ENCODE measurements at places on chromosomes 12 and 14.

DNA sequence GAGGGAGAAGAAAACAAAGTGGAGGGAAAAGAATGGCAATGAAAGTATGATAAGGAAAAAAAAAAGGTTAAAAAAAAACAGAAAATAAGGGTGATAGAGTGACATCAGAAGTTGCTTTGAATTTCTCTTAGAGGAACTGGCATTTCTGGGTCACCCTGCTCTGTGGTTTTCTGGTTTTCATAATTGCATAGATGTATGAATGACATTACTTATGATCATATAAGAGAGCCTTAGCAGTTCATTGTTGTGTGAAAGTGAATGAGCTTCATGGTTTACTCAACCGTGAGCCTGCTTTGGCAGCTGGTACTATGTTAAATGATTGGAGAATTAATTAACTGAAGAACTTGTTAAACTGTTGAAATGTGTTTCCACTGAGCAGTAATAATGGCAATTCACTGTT lies 336.4 kb upstream of the FBXO33 start:
- no peak for DNase-seq

- DNase-seq, result no peak
Observed at GRCh38 chr12:49339464-49339861, 2.5 kb upstream of the C1QL4 start.

GRCh38 chr12:49925433-49926204 lies 21.9 kb upstream of the FAIM2 start:
- DNase-seq, result no peak

DNA sequence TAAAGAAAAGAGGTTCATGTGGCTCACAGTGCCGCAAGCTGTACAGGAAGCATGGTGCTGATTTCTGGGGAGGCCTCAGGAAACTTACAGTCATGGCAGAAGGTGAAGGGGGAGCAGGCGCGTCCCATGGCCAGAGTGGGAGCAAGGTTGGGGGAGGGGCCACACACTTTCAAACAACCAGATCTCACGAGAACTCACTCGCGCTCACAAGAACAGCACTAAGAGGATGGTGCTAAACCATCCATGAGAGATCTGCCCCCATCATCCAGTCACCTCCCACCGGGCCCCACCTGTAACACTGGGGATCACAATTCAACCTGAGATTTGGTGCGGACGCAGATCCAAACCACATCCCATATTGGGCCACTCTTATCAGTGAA lies 80.5 kb downstream of the CCDC92 start:
- no peak for DNase-seq

DNA sequence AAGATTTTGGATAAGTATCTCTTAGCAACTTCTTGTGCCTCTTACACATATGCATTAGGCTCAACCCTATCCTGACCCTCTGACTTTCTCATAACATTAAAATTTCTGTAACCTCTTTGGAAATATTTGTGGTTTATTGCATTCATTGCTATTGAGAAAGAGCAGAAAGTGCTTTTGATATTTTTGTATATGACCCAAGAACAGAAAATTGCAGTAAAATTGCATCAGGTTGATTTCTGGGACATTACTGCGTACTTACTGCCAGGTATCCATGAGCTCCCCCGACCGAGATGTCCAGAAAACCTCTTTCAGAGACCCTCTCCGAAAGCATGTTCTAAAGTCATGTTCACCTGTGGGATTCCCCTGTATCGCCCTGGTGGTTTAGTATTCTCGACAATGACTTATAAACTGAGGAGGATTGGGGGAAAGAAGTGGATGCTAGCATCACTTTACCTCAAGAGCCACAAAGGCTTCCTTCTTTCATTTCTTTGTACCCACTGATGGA lies 14.5 kb upstream of the IL22 start:
- no peak for DNase-seq

DNA sequence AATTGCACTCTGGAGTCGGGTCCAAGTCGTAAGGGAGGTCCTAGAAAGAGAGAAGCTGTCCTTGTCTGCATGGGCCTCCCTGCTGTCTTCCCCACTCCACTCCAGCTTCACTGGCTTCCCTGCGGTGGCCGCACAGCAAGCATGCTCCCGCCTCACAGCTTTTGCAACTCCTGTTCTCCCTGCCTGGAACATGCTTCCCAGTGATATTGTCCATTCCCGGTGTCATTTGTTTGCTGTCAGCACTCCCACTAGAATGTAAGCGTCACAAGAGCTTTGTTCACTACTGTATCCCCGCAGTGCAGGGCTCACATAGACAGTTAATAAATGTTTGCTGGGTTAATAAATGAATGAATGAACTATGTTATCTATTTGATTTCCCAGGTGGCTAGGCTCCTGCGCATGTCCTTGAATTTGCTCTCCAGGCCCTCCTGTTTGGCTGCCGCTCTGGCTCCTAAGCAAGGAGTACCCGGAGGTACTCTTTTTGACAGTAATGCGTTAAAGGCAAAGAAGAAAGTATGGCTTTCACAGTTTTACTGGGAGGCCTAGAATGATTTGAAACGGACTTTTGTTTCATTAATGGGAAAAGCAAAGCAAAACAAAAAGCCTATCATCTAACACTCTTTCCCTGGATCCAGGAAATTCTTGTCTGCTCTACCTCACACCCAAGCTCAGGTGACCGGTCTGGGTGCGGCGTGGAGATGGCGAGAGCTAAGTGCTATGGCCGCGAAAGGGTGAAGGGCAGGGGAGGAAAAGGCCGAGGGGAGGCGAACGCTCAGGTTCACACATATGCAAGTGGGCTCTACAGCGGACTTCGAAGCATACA lies 6.2 kb upstream of the SLC7A7 start:
- no peak for DNase-seq

DNA sequence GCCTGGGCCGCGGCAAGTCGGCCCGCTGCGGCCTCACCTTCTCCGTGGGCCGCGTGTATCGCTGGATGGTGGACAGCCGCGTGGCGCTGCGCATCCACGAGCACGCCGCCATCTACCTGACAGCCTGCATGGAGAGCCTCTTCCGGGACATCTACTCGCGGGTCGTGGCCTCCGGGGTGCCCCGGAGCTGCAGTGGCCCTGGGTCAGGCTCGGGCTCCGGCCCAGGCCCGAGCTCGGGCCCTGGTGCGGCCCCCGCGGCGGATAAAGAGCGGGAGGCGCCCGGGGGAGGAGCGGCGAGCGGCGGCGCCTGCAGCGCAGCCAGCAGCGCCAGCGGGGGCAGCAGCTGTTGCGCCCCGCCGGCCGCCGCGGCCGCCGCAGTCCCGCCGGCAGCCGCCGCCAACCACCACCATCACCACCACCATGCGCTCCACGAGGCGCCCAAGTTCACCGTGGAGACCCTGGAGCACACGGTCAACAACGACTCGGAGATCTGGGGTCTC lies 226.2 kb upstream of the CRY1 start:
- no peak for DNase-seq

DNA sequence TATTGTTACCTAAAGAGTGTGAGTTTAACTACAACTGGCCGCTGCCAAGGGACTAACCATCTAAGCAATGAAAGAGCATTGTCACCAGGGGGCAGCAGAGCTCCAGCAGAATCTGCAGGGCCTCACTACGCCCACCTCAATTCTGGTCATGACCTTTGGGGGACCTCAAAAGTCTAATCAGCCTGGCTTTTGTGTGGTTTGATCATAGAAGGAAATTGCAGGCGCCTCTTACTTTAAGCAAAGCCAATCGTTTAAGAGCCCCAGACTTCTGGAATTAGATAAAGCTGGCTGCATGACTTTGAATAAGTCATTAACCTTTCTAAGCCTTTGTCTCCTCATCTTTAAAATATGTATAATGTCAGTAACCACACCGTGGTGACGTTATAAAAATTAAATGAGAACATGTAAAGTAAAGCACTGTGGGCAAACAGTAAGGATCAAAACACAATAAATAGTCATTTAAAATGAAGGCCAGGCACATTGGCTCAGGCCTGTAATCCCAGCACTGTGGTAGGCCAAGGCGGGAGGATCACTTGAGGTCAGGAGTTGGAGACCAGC lies 58.6 kb downstream of the TBX3 start:
- DNase-seq, result peak; percentile 30

GRCh38 chr14:60356906-60357550 lies 108.0 kb downstream of the PPM1A start:
- DNase-seq, result no peak

GRCh38 chr12:111267144-111267543 lies 101.8 kb downstream of the PHETA1 start:
- DNase-seq, result no peak

- DNase-seq, result no peak
Observed at GRCh38 chr14:65080960-65081747, 21.2 kb downstream of the MAX start.

DNA sequence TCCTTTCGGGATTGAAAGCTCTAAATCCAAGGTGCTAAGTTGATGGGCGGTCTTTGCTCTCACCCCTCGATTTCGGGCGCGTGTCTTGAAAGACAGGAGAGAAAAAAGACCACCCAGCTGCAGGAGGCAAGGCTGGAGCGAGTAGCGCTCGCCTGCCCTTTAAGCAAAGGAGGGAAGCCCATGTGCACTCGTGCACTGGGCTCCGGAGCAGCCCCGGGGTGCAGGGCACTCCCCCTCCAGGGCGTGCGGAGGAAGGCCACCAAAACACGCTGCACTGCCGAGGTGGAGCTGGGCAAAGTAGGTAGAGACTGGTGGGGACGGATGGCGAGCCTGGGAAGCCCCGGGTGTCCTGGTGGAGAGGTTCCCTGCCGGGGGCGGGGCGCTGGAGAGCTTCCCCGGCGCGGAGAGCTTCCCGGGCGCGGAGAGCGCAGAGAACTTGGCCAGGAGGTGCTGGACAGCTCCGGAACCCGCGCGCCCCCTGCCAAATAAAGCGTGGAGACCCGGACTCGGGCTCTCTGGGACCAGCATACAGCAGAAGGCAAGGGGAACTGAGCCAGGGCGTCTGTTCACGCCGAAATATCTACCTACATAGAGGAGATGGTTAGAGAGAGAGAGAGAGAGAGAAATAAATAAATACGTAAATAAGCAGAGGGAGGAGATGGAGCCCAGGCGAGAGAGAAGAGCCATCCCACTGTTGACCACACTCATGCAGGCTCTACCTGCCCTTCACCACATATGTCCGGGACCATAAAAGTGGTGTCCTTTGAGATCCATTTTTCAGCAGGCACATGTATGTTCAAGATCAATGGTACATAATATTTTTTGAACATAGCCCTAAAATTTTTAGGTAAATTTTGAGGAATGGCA lies 662 bp upstream of the NELL2 start:
- no peak for DNase-seq

GRCh38 chr14:104137297-104138097 lies 890 bp upstream of the KIF26A start:
- peak; percentile 74 for DNase-seq

- DNase-seq, result no peak
Observed at GRCh38 chr12:92558215-92558773, 144.5 kb upstream of the PLEKHG7 start.

GRCh38 chr14:34971381-34971780 lies 11.4 kb upstream of the SRP54 start:
- DNase-seq, result no peak

- no peak for DNase-seq
Observed at GRCh38 chr14:34009956-34010355, 59.1 kb upstream of the EGLN3 start.

DNA sequence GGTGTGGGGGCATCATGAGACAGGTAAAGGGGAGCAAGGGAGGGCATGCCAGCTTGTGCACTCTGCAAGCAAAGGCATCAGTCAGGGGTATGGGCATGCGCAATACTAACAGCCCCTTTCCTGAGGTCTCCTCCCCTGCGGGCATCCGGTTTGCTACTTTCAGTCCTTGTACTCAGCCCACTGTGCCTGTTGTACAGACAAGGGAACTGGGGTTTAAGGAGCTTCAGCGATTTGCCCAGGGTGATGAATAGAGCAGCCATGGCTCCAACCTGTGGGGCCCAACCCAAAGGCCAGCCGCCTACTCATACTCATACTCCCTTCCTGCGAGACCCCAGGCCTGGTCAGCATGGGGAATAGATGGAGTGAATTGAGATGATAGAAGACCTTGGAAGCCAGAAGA lies 66.7 kb downstream of the GALNT16 start:
- no peak for DNase-seq

DNA sequence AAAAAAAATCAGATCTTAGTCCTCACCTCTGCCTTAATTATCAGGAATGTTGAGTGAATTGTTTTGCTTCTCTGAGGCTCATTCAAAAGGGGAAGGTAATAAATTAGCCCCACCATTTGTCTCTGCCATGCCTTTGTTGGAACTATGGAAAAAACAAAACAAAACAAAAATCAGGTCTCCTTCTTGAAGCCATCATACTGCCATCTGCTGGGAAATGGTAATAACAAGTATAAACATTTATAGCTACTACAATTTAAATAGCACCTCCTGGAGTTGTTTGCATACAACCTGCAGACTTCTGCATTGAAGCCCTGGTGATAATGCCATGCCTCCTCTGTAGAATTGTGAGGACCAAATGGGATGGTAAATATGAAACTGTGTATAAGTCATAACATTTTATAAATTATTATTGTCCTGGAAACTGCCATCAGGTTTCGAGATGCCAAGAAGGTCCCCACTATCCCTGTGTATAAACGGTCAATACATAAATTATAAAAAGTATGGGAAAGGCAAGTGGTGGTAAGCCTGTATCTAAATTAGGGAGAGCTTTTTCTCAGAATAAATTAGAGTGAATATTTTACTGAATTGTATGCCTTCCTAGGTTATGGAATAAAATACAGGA lies 87.2 kb upstream of the FGD4 start:
- DNase-seq, result no peak

DNA sequence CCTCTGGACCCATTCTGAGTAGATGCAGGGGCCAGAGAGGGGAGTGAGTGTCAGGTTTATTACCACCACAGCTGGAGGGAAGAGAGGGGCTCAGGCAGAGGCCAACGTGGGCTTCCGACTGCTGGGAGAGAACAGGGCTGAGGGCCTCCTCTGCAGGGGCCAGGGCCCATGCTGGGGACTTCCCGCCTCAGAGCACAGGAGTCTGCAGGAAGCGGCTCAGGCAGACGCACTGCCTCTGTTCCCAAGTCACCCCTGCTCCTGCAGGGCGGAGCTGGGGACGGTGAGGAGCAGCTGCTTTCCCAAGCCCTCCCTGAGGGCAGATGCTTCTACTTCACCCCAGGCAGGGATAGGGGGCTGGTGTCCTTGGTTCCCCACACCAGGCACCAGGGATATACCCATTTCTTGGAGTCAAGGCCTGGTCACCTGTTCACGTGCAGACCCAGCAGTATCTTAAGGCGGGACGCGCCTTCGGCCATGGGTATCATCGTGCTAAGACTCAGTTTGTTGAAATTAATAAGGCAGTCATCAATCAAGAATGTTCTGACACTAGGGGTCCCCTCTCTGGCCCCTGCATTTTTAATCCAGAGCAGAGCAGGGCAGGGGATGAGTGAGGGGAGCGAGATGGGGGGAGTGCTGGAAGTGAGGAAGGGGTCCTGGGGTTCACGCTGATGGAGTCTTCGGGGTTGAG lies 100.0 kb downstream of the PIWIL1 start:
- DNase-seq, result no peak

GRCh38 chr14:42110167-42110566 lies 503.5 kb downstream of the LRFN5 start:
- DNase-seq, result no peak

GRCh38 chr14:21300892-21301291 lies 21.0 kb downstream of the RPGRIP1 start:
- DNase-seq, result peak; percentile 26

- no peak for DNase-seq
Observed at GRCh38 chr14:61891170-61891569, 128.9 kb downstream of the SNAPC1 start.

Measured in heart left ventricle (tissue), 16 donors.